Stimulated activated CD4-positive, alpha-beta T cell treated with anti-CD3 and anti-CD28 coated beads, Interleukin-2, amount 100 ng/mL, for 24 hours (primary cell): ENCODE measurements at places on chromosomes 2 and 18.

- DNase-seq = no peak
Measured at GRCh38 chr2:157304811-157305722, 20.6 kb downstream of the ERMN start.

GRCh38 chr2:47016172-47016913 lies 100.7 kb upstream of the MCFD2 start:
- no peak for DNase-seq

DNA sequence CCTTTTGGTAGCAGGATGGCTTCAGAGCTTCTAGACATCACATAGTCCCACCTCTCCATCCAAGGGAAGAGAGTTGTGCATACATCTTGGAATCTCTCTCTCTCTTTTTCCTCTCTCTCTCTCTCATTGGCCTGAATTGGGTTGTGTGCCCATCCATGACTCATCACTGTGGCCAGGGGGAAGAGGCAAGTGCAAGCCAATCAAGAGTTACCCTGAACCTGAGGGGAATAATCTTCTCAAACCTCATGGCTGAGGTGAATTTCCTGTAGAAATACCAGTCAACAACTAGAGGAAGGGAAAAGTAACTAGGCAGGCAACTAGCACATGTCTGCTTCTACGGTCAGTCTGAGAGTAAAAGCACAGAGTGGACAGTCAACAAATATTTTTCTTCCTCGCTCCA lies 7.3 kb upstream of the CHN1 start:
- no peak for DNase-seq

GRCh38 chr2:26313446-26313845 lies 32.5 kb upstream of the SELENOI start:
- no peak for DNase-seq

- DNase-seq = no peak
Measured at GRCh38 chr2:102159295-102159694, 16.7 kb downstream of the IL1R1 start.

DNA sequence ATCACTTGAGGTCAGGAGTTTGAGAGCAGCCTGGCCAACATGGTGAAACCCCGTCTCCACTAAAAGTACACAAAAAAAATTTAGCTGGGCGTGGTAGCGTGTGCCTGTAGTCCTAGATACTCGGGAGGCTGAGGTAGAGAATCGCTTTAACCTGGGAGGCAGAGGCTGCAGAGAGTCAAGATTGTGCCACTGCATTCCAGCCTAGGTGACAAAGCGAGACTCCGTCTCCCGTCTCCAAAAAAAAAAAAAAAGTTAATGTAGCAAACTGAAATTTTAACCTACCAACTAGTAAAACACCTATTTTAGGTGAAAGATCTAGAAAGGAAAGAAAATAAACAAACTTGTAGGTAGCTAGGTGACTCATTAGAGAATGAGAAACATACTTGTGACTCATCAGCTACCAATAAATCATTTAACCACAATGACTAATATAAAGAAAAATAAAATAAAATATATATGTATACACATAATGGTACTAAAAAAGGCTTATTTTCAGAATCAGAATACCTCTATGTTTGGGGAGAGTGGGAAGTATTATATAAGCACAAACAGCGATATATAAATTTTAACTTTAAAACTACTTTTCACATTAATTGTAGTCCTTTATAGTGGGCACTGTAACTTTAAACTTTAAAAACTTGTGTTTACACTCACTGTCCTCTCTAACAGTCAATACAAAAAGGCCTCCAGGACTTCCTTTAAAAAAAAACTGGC lies 36.6 kb downstream of the DARS1 start:
- no peak for DNase-seq

GRCh38 chr2:189876271-189876670 lies 92.0 kb downstream of the PMS1 start:
- DNase-seq = no peak

GRCh38 chr2:3222636-3223035 lies 155.0 kb downstream of the EIPR1 start:
- peak; percentile 61 for DNase-seq

DNA sequence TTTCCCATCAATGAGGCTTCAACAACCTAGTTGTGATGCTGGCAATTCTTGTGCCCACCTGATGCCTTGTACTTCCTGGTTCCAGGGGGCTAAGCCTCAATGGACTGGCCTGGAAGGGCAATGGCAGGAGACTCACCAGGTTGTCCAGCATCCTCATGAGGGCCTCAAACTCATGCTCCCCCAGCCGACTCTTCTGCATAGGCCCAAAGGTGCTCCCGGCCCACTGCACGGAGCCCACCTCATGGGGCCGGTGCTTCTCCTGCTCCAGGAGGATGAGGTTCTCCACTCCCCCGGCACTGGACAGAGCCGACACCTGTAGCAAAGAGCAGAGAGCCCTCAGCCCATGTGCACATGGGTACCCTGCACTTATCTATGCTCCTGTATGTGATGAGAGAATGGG lies 84.5 kb downstream of the ADD2 start:
- no peak for DNase-seq

DNA sequence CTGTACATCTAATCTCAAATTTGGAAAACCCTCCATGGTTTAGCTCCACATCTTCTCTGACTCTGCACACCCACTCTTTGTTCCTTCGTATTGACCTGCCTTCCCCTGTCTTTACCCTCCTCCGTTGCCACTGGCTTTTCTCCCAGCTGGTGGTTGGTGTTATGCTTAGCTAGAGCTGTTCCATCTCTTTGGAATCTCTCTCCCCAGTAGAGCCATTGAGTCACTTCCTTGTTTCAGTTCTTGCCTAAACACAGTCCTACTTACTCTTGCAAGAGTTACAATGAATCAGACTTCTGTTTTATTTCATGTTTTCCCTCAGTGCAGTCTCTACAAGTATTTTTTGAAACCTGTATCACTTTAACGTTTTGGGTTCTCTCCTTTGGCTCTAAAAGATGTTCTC lies 263.9 kb downstream of the LTBP1 start:
- DNase-seq = no peak

DNA sequence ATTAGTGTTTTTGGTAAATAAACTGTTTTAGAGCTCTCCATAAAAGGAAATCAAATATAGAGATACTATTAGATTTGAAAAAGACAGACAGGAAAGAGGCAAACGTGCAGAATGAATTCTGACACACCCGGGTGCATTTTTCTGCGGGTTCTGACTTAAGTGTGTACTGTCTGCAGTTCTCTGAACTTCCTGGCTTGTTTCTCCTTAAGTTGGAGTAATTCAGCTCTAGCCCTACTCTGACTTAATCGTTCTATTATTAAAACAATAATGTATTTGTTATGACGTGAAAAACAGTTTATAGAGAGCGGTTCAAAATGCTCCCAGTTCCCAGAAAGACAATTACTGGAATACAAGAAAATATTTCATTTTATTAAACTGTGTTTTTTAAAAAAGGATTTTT lies 305.9 kb downstream of the ARHGAP15 start:
- DNase-seq = no peak

DNA sequence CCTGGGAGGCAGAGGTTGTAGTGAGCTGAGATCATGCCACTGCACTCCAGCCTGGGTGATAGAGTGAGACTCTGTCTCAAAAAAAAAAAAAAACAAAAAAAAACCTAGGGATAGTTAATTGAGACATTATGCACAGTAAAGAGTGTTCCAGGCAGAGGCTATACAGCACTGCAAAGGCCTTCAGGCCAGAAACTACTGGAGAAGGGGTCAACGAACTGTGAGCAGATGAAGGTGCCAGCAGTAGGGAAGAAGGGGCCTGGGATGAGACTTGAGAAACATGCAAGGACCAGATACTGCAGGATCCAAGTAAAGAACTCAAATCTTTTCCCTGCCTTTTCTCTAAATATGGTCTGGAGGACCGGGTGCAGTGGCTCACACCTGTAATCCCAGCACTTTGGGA lies 26.0 kb upstream of the PCBP1 start:
- DNase-seq = no peak

DNA sequence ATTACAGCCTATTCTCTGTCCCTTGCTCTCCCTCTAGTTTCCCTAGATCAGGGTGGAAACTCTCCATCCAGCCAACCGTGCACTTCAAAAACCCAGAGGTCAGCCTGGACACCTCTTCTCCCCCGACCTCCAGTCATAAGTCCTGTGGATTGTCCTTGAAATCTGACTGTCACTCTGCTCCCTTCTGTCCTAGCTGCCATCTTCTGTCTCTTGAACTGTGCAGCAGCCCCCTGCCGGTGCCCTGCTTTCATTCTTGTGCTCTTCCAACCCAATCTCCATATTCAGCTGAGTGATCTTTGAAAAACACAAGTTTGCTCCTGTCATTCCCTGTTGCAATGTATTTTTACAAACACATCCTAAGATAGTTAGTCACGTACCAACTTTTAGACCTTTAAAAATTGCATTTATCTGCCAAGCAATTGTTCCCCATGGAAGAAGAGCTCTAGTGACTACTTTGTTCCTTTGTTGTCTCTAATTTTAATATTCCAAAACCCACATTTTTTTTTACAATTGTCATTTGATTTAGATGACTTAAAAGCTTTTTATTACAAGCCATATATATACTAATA lies 254.3 kb downstream of the CAMKMT start:
- no peak for DNase-seq

DNA sequence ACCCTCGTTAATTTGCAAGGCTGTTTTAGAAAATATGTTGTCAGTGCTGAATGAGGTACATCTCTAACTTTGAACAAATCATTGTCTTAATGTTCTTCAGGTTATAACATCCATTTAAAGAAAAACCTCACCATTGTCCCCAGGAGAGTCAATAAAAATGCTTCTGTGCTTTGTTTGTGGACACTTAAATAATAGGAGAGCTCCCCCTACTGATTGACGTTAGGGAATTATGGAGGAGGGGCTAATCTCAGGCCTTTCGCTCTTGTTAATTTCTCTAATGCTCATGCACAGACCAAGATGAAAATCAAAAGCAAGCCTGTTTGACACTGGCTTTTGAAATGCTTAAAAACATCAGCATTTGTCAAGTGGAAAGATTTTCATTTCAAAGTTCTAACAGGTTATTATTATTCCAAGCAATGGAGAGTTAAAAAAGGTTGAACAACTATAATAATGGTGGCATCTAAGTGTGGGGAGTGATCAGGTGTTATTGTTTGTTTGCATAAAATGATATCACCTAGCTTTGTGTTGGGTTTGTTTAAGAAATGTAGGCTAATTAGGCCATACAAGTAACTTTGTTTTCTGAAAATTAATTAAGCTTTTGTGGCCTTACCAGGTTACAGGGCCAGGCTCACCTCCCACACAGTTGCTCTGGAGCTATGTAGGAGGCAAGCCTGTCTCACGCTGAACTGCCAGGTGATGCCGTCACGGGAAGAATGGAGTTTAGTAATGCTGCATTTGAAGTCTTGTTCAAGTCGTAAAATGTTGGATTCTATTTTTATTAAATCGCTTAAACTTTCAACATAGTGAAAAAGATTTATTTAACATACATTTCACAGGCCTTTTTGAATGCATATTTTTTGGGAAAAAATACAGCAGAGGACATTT lies 51.7 kb upstream of the SMIM21 start:
- DNase-seq = no peak

GRCh38 chr2:102518170-102518569 lies 45.1 kb downstream of the SLC9A4 start:
- no peak for DNase-seq
